Activated naive CD4-positive, alpha-beta T cell treated with anti-CD3 and anti-CD28 coated beads, Interleukin-2, amount 10 ng/mL, durations not matched to agents 5 hours and 36 hours (primary cell): ENCODE measurements at places on chromosomes 16 and 17. TPM values are rescaled to one million over a fixed set of nuclear protein-coding genes. Genes with fewer than 3 reads are reported as not detected.

Gene KCTD19
- total RNA-seq: 0.43 TPM

Gene TOX3
- not detected for total RNA-seq

Gene TRIM72
- not detected for total RNA-seq

Gene CSF3
- total RNA-seq: not detected

Gene GRB2
- 128 TPM for total RNA-seq

Gene TRPV2
- 132 TPM for total RNA-seq

Gene IRX3
- 0.51 TPM for total RNA-seq

Gene PYY
- total RNA-seq: not detected

Gene SEC14L5
- total RNA-seq: 0.13 TPM

Gene TMEM92
- not detected for total RNA-seq

Gene PRSS36
- total RNA-seq: 3.6 TPM

Gene GAS2L2
- not detected for total RNA-seq

Gene CCL14
- total RNA-seq: not detected

Gene SULT1A4
- 2.1 TPM for total RNA-seq

Gene VAC14
- total RNA-seq: 32.7 TPM

Gene PNMT
- not detected for total RNA-seq

Gene CEMP1
- total RNA-seq: 0.25 TPM

Gene KRT15
- total RNA-seq: not detected

Gene MT1F
- total RNA-seq: 23.7 TPM

Gene EPOP
- 9.3 TPM for total RNA-seq

Gene EVPLL
- total RNA-seq: not detected

Gene NRN1L
- total RNA-seq: 2.0 TPM

Gene CX3CL1
- total RNA-seq: not detected

Gene CIAPIN1
- total RNA-seq: 39.9 TPM

Gene HS3ST3B1
- 20.0 TPM for total RNA-seq

Gene C16orf74
- total RNA-seq: 3.7 TPM

Gene ADAD2
- total RNA-seq: not detected

Gene ITGA2B
- 0.65 TPM for total RNA-seq

Gene VPS9D1
- total RNA-seq: 10.2 TPM

Gene ENDOV
- 19.6 TPM for total RNA-seq

Gene TMEM114
- total RNA-seq: not detected

Gene EPX
- total RNA-seq: not detected

Gene HEATR9
- total RNA-seq: 0.22 TPM

Gene RND2
- total RNA-seq: not detected

Gene METTL16
- total RNA-seq: 24.5 TPM

Gene CMTM2
- total RNA-seq: 0.45 TPM

Gene NPIPA5
- total RNA-seq: 22.3 TPM

Gene DCXR
- total RNA-seq: 103 TPM

Gene CPNE7
- 3.6 TPM for total RNA-seq

Gene CFAP97D1
- total RNA-seq: not detected

Gene CTRB2
- total RNA-seq: not detected

Gene KRT20
- not detected for total RNA-seq

Gene C16orf95
- total RNA-seq: 5.3 TPM

Gene NPW
- 0.48 TPM for total RNA-seq

Gene PRSS27
- 1.3 TPM for total RNA-seq

Gene GAN
- 6.9 TPM for total RNA-seq

Gene DNAH3
- total RNA-seq: not detected

Gene SLFN12L
- 95.3 TPM for total RNA-seq

Gene TP53TG3C
- not detected for total RNA-seq

Gene MT1B
- total RNA-seq: not detected

Gene ASGR1
- 0.63 TPM for total RNA-seq

Gene ADAMTS18
- not detected for total RNA-seq

Gene DYNLRB2
- total RNA-seq: not detected

Gene HYDIN
- total RNA-seq: not detected

Gene ZNF23
- 7.9 TPM for total RNA-seq

Gene GGT6
- total RNA-seq: not detected

Gene CACNG5
- not detected for total RNA-seq
